ENCODE measurements at places on chromosomes 1 and 21.

GRCh38 chr1:154816369-154816768, 53.7 kb downstream of the KCNN3 start:
- DNase-seq: no peak

DNA sequence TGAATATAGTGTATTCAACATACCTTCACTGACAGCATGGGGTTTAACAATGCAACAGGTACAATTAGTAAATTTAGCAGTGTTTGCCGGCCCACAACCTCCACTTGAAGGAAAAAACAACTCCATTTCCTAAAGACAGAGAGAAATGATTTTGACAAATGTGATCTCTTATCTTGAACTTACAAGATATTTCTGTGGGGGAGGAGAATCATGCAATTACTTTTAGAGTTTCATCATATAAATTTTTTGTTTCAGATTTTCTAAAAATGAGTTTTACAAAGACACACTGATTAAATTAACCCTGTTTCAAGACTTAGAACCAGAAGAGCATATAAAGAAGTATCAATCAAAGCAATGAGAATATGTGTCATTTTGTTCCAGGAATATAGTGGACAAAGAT, 80.3 kb downstream of the NME7 start:
- no peak for DNase-seq

GRCh38 chr1:230280906-230281413, 145.2 kb downstream of the PGBD5 start:
- DNase-seq: no peak

- DNase-seq: no peak
These were observed 28.5 kb upstream of the C1orf105 start for GRCh38 chr1:172391976-172392375.

GRCh38 chr21:45498646-45499000, 43.6 kb downstream of the SLC19A1 start:
- no peak for DNase-seq

DNA sequence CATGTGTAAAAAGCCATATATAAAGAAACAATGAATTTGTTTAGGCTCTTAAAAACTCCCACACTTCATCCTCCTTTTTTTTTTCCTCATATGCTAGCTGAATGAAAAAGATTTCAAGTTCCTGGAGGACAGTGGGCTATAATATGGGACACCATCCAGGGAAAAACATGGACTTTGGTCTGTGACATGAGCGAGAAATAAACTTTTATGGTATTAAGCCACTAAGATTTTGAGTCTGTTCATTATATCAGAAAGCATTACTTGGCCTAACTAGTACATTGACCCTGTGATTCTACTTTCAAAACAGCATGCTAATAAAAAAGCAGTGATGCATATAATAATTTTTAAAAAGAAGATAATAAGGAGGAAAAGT, 392.3 kb upstream of the CAMK1G start:
- no peak for DNase-seq

- no peak for DNase-seq
These were observed 19.2 kb downstream of the NFYC start for GRCh38 chr1:40710581-40711315.

DNA sequence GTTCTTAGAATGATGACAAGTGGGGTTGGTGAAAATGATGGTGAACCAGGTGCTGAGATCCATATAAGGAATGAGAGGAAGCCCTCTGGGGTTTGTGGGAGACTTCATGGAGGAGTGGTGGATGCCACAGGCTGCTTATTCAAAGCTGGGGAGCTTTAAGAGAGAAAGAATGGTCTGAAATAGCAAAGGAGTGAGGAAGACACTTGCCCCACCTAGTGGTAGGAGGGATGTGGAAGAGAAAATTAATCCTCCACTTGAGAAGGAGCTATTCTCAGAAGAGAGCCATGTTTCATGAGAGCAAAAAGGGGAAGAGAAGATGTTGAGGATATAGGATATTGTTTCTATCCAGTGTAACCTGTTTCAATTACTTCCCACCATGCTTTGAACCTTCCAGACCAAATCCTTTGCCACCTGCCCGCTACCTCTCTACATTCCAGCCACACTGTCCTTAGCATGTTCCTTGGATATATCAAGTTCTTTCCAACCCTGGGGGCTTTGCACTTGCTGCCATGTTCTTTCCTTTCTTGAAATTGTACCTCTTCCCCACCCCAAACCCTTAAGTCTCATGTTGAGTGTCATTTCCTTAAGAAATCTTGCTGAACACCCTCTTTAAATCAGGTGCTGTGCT, 19.6 kb upstream of the ZNF648 start:
- DNase-seq: no peak

- DNase-seq: no peak
These were observed 106.9 kb upstream of the SERBP1 start for GRCh38 chr1:67536957-67537666.

GRCh38 chr1:155123801-155124200, 3.9 kb upstream of the EFNA1 start:
- no peak for DNase-seq

DNA sequence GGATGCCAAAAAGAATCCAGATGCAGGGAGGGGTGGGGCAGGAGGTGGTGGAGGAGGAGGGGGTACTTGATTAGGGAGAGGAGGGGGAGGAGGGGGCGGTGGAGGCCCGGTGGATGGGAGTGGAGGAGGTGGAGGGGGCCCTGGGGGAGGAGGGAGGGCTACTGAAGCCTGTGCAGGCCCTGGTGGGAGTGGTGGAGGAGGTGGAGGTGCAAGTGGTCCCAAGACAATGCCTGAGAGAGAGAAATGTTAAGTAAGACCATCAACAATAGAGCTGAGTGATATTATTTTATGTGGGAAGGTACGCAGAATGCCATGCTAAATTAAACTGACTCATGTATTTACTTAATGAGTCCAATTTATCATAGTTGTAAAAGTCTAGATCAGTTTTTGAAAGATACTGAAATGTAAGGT, 86.8 kb upstream of the LBR start:
- no peak for DNase-seq

GRCh38 chr1:245378311-245378722, 223.5 kb downstream of the KIF26B start:
- peak; percentile 11 for DNase-seq

- DNase-seq: no peak
These were observed 2.6 kb downstream of the RERE start for GRCh38 chr1:8814865-8815264.

- DNase-seq: no peak
These were observed 128.7 kb upstream of the DPYD start for GRCh38 chr1:98049370-98050135.

DNA sequence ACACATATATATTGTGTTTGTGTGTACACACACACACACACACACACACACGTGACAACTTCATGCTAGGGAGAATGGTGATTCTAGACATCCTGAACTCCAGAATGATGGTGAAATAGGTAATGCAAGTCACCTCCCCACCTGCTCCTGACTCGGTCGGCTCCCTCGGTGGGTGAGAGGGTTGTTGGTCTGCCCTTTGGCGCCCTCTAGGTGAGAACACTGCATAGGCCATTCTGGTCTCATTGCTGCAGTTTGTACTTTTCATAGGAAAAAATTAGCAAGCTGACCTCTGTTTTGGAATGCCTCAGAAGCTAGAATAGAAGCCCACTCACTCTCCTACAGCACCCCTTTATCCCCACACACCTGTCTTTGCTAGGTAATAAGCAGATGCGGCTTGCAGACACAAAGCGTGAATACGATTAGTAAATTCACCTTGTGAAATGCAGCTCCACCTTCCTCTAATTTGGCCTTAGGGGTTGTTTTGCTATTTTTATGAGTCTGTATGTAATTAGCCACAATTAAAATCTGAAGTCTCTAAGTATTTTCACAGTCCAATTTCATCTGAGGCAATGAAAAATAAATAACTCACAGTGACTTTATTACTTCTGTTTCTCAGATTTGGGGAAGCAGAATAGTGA, 130.0 kb upstream of the KCNJ15 start:
- DNase-seq: peak; percentile 37

GRCh38 chr1:202642619-202643291, 67.5 kb downstream of the SYT2 start:
- DNase-seq: no peak

DNA sequence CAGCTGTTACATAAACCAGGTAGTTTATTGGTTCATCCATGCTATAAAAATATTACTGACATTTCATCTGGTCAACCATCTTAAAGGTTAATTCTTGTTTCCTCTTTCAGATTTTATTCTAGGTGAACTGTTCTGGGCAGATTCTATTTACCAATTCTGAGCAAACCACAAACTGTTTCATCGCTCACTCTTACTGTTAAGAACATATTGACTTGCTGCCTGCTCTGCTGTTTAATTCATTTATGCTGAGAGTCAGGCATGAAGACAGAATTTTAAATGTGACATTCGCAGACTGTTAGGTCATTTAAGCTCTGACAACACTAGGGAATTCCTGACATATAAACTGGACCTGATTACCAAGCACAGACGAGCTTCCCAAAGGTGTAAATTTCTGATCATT, 98.3 kb downstream of the PIGK start:
- DNase-seq: no peak

DNA sequence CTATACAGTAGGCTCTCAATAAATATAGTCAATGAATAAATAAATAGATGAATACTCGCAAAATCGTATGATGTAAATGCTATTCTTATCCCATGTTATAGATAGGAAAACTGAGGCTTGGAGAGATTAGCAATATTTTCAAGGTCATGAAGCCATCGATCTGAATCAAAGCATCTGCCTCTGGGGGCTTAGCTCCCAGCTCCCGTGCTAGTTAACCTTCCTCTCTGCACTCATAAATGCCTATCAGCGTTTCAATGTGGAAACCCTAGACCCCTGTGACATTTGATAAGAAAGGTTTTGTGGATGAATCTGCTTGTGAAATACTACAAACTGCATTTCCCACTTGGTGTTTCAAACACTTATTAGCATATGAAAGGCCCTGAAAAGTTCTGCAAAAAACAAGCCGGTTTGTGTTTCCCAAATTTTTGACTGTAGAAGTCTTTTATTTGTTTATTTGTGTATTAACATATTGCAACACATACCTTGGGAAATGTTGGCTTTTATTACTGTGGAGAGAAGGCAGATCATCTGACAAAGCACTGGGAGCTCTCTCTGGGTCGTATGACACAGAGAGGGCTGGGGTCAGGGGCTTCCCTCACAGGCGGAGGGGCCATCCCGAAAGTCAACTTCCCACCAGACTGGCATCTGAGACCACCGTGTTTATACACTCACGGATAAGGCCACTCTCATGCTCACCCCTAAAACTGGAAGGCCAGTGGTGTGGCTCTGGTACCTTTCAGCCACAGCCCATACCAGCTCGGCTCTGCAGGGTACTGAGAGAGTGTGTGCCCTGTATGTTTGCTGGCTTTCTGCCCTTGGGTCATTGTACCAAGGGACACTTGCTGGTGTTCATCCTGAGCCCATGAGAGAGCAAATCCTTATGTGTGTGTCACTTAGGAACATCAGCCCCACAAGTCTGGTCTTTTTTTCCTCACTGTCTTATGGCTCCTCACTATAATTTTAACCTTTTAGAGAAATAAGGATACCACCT, 993 bp upstream of the PROK1 start:
- no peak for DNase-seq

DNA sequence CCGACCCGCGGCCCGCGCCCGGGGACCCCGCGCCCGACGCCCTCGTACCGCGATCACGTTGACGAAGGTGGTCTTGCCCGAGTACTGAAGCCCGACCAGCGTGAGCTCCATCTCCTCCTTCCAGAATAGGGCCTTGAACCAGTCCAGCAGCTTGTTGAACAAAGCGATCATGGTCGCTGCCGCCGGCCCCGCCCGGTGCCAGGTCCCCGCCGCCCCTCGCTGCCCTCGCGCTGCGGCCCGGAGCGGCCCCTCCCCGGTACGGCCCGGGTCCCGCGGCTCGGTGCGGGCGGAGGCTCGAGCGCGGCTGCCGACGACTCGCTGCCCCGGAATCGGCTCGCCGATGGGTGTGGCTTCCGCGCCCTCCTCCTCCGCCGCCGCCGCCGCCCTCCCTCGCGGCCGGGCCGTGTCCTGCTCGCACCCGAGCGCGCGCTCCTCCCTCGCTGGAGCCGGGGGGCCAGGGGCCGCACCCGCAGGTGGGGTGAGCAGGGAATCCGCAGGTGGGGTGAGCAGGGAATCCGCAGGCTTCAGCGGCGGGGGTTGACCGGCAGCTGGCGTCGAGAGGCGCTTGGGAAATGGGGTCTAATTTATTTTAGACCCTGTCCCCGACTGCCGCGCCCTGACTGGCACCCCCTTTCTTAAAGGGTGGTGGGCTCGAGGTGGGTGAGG, at the start of gene ARL8A:
ARL8A (minus strand) TSS at position 336 of the 666 bp plus-strand sequence; CDS start at position 171, 165 bp downstream.
- no peak for DNase-seq

All from stimulated activated CD8-positive, alpha-beta memory T cell treated with anti-CD3 and anti-CD28 coated beads, Interleukin-7, amount 100 ng/mL, for 48 hours (primary cell).